NCI-H446 treated with DMSO at 0.1 percent for 48 hours (cell line): ENCODE measurements at places on chromosomes 1 and 21.

DNA sequence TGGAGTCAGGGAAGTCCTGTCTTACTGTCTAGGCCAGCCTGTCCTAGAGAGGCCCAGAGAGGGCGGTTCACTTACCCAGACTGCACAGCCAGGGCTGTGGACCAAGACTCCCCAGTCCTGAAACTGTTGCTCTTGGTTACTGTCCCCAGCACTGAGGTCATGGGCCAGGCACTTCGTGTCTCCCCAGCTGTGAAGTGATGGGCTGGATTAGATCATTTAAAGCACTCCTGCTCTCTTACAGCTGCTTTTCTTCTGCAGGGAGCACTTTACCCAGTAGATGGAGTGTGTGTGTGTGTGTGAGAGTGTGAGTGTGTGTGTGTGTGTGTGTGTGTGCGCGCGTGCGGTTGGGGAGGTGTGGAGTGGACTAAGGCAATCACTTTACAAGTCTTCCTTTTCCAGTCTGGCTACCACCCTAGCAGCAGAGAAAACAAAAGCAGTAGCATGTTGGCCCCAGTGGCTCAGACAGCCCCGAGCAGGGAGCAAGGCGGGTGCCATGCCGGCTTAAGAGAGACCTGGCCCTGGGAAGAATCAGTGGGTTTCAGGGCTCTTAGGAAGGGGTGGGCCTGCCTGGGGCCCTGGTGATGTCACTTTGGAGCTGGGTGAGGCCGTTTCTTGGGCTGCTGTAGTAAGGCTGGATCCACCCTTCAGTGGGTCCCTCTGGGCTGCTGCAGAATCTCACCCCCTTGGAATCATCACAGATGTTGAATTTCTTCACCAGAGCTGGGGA, 2.4 kb downstream of the SPSB1 start:
- DNase-seq = no peak

- DNase-seq = no peak
These were observed 80.6 kb upstream of the IPO9 start for GRCh38 chr1:201748335-201748734.

GRCh38 chr21:14901482-14901958, 163.3 kb downstream of the NRIP1 start:
- DNase-seq = no peak

DNA sequence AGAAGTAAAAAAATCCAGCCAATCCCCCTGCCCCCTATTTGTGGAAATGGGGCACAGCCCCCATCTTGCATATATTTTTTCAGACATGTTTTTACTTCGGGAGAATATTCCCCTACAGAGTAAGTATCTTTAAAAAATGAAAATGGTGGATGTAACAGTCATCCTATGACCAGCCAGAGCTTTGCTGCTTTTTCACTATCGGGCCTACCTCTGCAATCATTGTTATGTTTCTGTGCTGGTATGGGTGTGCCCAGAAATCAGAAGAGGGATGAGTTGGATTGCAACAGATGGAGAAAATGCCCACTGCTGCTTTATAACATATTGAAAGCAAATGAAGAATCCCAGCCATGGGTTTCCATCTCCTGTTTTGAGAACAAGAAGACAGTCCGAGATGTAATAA, 2.9 kb downstream of the CD247 start:
- DNase-seq = no peak

DNA sequence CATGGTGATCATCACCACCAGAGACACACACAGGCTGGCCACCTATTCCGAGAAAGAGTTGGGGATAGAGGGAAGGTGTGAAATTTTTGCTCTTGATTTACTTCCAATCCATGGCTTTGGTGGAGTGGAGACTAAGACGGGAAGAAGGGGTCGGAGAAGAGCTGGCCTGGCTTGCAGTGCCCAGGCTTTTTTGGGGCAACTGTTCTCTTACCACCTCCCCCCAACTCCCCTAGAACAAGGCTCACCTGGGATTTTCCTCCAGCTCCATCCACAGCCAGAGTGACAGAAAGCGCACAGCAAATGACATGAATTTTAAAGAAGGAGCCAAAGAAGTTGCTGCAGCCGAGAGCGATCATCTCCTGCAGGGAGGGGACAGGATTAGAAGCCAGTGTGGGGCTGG, 16.0 kb downstream of the SLC26A9 start:
- no peak for DNase-seq

DNA sequence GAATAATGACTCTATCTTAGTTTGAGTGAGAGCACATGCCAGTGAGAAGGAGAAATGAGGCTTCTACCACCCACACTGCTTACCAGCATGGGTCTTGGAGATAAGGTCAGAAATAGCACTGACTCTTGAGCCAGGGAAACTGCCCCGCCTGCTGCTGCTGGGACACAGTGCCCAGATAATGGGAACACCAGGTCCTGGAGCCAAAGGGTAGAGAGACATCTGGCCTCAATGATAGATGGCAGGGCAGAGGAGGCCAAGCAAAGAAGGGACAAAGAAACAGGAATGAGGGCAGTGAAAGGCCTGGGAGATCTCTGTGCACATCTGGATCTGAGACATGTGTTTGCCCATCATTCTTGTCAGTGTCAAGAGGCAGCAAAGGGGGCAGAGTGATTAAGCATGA, 97.4 kb downstream of the MIS18A start:
- DNase-seq = no peak

DNA sequence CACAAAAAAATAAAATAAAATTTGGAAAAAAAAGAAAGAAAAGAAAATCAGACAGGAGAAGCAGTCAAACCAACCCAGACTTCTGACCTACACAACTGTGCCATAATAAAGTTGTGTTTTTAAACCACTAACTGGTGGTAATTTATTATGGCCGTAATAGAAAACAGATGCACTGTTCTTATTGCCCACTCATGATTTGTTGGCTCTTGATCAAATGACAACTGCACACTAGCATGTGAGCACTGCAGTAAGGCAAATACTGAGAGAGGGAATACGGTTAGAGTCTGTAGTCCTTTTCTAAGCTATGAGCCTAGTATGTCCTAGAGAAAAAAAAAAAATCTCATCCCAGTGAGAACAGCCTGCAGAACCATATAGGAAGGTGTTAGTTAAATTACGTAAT, 61.2 kb upstream of the TNR start:
- no peak for DNase-seq

- no peak for DNase-seq
These were observed 7.4 kb downstream of the OR2T10 start for GRCh38 chr1:248590055-248590454.

DNA sequence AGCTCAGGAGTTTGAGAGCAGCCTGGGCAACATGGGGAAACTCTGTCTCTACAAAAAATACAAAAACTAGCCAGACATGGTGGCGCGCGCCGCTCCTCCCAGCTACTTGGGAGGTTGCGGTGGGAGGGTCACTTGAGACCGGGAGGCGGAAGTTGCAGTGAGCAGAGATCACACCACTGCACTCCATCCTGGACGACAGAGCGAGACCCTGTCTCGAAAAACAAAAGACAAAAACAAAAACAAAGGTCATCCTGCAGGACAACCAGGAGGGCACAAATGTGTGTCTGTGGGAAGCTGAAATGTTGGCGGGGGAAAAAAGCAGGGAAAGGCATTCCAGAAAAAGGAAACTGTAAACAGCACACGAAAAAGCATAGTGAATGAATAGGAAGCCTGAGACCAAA, 104.1 kb upstream of the HNRNPU start:
- no peak for DNase-seq

DNA sequence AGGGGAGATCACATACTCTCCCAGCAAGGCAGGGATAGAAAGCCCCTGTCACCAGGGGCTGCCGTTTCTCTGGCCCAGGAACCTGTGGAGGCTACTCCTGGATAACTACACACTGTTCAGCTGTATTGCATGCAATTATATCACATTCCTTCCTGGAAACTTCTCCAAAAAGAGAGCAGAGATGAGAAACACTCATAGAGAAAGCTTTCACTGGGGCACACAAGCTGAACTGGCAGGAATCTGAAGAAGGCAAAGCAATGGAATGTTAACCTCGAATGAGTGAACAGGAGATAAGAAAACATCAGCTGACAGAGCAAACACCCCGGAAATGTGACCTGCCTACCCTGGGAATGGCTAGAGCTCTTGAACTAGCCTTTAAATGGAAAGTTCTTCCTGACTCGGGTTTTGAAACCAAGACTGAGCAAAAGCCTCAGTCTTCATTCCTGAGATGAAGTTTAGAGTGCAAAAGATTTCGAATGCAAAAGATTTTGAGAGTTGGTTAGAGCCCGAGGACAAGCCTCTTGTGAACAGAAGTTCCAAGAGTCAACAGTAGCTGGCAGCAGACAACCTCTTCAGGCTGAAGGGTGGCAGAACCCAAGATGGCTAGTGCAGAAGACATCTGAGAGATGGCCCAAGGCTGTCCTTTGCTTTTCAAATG, 32.3 kb downstream of the CCN1 start:
- DNase-seq = no peak

- no peak for DNase-seq
These were observed 4.5 kb downstream of the KRTCAP2 start for GRCh38 chr1:155168456-155169210.

DNA sequence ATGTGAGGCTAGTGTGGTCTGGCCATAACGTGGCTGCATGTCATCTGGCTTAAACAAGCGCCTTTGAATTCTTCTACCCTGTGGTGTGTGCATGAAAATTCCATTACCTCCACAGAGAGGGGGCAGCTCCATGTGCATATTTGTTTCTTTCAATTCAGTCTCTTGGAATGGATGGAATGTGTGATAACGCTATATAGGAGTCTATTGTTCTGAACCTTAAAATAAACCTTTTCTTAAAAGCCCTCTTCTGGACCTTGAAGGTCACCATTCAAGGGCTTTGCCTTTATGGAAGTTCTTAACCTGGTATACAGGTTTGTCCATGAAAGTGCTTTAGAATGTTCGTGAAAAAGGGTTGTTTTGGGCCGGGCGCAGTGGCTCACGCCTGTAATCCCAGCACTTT, 118.2 kb upstream of the ADGRL2 start:
- DNase-seq = no peak

GRCh38 chr1:59986516-59987310, 60.1 kb upstream of the CYP2J2 start:
- peak; percentile 67 for DNase-seq

DNA sequence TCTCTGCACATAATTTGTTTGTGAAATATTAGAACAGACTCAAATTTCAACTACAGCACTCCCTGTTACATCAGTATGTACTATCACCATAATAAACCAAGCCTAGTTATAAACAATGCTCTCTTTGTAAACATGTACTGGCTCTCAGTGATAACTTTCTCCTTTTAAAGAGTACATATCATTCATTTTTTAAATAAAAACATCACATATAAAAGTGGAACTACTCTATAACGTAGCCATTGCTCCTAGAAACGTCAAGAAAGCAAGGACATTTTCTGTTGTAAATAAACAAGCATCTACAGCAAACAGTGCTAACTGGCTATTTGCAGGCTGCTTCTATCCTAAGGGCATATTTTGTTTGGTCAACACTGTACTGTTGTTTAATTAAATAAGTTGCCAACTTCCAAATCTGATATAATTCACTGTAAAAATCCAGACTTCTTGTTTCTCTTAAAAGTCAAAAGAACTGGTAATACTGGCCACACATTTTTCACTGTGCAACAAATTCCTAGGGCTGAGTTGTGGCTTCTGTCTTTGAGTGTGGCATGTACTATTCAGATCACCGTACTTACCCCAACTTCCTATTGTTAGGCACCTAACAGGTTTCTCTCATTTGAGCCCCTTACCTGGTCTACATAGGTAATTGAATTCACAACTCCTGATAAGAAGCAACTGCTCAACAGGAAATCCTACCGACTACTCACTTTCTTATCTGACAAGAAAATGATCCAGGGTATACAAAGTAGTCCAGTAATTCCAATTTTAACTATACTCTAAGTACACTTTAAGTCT, 111.9 kb downstream of the DENND1B start:
- no peak for DNase-seq

DNA sequence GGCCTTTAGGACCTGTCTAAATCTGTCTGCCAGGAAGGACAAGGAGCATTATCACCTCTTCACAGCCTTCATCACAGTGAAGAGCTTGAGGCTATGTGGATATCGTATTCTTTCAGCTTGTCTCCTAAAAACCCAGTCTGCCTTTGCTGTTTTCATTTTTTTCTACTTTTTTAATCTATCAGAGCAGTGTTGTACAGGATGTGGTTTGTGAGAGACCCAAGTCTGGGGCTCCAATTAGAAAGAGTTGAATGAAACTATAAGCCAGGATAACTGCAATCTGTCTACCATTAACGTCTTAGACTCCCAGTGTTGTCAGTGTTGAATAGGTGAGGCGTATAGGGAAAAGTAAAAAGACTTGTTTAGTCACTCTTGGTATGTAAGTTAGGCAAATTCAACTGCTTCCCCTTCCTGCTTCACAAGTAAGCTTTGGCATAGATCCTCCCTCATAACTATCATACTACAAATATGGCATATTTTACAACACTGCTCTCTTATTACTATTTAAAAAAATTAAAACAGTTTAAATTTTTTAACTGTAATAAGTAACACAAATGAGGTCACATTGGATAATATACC, 1225.8 kb upstream of the PRMT6 start:
- DNase-seq = no peak

- no peak for DNase-seq
These were observed 81.9 kb upstream of the LBR start for GRCh38 chr1:225509770-225510169.
